ENCODE measurements at places on chromosomes 4 and X. TPM values are rescaled to one million over a fixed set of nuclear protein-coding genes. Genes with fewer than 3 reads are reported as not detected.

DNA sequence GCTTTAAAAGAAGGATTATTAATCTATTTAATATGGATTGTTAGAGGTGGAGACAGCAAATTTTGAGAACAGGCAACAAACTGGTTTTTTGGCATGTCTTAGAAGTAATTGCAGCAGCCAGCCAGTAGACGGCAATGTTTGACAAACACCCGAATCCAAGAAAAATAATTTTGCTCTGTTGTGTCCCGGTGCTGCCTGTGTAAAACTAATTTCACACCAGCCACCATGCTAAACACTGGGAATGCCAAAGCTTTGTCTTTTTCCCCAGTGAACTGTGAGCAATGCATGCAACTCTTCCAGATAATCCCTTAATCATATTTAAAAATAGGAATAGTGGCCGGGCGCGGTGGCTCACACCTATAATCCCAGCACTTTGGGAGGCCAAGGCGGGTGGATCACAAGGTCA is 25.9 kb downstream of the SMIM31 start:
- no peak for DNase-seq

The AREG gene
- 0.76 TPM for total RNA-seq

The CT47B1 gene
- total RNA-seq, result not detected

DNA sequence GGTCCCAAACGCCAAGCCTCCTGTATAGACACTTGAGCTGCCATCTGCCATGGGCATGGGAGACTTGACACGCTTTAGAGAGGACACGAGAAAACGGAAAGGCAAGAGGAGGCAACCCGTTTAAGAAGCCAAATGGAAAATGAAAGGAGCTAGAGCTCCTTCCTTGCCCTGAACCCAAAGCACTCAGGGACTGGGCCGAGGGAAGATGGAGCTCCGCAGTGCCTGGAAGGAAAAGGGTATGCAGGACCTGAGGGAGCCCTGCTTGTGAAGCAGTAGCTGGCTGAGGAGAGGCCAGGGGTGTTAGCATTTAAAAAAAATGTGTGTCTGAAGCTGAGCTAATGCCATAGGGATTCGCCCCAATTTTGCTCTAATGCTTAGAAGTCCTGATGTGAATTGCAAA is 15.1 kb downstream of the MCF2 start:
- no peak for DNase-seq

DNA sequence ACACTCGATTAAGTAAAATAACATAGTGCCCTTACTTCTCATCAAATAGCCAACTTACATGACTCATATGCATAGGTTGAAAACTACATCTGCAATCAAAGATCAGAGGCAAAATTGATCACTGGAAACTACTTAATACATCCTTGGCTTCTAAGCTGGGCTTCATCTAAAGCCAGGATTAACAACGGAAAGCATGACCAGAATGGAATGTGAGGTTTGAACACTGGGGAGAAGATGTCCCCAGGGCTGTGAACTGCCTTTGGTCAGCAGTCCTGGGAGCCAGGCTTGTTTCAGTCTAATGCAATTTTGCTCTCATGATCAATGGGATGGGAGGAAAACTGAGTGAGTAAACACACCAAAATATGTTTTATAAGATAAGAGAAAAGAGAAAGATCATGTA is 192.5 kb upstream of the TTC29 start:
- DNase-seq, result no peak

The TCEANC gene
- total RNA-seq, result 10.9 TPM

DNA sequence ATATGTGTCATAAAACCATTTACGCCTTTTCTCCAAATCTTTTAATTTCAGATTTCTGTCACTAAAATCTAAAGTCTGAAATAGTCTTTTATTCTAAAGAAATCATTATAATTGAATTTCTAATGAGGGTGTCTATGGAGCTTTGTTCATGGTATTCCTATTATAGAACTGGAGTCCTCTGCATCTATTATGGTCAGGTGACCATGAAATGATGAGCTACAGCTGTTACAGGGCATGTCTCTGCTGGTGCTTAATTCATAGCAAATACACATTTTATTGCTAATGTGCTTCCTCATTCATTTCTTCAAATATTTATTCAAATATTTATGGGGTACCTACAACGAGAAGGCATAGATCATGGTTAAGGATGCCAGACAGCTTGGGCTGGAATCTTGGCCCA is 126.1 kb downstream of the NAA11 start:
- DNase-seq, result no peak

Data from sciatic nerve (tissue), 2 donors.